ENCODE measurements at places on chromosomes 1 and 21.

- no peak for DNase-seq
Observed at GRCh38 chr1:58065520-58065919, 481.0 kb downstream of the OMA1 start.

DNA sequence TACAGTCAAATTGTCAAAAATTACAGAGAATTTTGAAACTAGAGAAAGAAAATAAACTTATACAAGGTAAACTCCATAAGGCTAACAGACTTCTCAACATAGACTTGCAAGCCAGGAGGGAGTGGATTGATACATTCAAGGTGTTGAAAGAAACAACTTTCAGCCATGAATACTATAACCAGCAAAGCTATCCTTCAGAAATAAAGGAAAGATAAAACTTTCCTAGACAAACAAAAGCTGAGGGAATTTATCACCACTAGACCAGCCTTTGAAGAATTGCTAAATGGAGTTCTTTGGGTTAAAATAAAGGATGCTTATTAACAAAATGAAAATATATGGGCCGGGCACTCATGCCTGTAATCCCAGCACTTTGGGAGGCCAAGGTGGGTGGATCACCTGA is 52.7 kb downstream of the C1orf185 start:
- DNase-seq = no peak

- no peak for DNase-seq
Observed at GRCh38 chr21:33268737-33269441, 2.7 kb downstream of the IL10RB start.

DNA sequence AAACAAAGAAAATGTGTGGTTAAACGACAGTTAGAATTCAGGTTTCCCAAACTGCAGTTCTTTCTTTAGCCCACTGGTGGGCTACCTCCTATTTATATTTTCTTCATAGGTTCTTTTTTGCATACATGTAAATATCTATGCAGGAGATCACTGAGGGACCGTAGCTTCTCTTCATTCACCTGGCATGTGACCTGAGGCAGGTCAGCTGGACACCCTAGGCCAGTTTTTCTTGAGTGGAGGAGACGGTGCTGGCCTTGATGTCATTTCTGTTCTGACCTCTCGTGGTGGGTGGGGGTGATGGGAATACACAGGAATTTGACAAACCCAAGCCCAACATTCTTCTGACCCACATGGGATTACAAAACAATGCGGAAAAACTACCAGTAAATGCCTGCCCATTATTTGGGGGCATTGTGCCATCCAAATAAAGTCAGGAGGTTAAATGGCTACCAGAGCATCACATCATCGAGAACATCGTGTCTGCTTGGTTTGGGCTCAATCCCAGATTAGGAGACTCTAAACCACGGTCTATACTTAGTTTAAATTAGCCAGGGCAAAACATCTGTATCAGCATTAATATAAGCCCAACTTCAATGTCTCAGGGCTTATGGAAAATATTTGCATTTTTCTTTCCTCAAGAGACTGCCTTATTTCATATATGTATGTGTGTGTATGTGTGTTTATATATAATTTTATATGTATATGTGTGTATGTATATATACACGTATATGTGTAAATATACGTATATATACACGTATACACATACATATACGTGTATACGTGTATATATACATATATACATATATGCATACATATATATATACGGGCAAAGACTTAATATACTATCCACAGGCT is 7.4 kb upstream of the IRF2BP2 start:
- DNase-seq = no peak

DNA sequence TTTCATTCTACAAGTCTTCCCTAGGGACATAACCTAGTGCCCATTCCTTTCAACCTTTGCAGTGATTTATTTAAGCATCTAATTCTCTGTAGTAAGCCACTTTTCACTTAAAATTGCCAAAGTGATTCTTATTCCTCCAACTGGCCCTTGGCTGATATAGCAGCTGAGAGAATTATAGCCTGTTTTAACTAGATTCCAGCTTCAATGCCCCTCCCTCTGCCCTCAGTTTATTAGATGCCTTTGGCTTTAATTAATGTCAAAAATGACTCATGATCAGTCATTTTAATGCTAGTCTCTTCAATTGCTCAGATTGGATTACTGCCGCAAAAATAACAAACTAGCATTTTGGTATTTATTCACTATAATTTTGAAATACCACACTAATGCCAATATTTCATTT is 145.4 kb upstream of the KCTD3 start:
- no peak for DNase-seq

GRCh38 chr1:2208309-2209239 is 14.0 kb upstream of the FAAP20 start:
- DNase-seq = no peak

DNA sequence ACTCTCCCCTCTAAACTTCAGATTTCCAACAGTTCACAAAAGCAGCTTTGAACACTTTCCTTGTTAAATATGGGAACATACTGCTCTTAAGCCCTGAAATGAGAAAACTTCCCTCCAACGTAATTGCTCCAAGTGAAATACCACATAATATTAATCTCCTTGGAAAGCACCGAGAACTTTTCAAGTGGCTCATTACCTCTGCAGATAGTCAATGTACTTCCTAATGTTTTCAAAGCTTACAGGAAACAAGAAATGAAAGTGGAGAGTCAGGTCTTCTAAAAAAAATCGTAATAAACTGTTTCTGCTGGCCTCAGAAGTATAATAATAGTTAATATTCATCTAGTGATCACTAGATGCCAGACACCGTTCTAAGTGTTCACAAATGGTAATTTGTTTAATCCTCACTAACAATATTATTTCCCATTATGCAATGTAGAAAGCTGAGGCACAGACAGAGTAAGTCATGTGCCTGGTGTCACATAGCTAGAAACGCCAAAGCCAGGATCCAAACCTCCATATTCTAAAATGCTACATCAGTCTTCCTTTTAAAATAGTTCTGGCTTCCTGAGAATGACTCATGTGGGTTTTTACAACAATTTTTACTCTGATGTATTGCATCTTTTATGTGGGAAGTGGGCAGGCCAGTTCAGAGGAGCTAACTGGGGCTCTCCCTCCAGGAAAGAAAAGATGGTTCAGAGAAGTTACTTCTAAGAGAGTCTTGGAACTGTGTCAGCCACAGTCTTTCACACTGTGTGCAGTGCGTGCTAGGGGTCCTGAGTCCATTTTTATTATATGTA is 177.2 kb downstream of the PLPPR4 start:
- DNase-seq = no peak

DNA sequence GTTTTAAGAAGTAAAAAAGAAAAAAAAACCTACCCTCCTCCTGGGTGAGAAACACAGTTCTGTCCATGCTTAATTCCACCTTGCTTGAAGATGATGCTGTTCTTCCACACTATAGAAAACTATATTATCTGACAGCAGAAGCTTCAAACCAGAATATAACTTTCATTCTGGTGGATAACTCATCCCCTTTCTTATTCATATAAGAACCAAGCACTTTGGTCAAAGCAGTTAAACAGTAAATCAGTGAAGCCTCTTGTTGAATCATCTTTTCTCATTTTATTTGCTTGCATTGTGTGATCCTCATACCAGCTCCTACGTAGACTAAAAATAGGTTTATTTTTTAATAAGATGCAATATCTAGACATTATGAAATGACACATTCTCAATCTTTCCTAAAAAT is 36.7 kb upstream of the PRDX6 start:
- DNase-seq = no peak

- DNase-seq = no peak
Observed at GRCh38 chr1:18927654-18928272, 25.4 kb upstream of the ALDH4A1 start.

- DNase-seq = no peak
Observed at GRCh38 chr1:44223187-44223610, 9.9 kb downstream of the DMAP1 start.

- DNase-seq = no peak
Observed at GRCh38 chr1:163131981-163132380, 62.8 kb downstream of the RGS4 start.

DNA sequence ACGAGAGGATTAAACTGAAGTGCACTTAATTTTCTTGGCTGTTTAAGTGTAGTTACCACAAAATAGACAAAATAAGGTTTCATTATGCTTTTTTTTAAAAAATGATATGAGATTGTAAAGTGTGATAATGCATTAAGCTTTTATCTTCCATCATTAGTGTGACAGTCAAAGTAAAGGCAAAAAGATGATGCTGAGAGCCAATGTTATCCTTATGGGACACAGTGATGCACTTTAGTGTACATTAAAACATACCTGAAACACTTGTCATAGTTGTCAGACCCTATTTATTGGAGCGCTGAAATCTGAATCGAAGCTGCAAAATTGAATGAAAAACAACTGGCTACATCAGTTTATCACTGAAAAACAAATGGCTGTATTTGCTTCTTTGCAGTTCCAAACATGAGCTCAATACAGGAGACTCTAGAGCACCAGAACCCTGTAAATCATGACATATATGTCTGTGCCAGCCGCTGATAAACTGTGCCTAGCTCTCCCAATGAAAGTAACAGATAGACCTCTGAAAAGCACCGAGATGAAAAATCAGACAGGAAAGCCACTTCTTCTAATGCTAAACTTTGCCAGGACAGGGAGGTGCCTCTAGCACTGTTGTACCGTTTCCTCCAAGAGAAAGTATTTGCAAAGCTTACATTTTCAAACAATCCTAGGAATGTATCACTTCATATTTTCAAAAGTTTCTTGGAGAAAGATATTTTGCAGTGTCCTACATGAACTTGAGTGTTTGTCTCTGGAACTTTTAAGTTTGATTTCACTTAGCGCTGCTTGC is 120.7 kb upstream of the TMPRSS15 start:
- DNase-seq = no peak

- no peak for DNase-seq
Observed at GRCh38 chr1:62138029-62138428, 56.6 kb upstream of the L1TD1 start.

GRCh38 chr21:39316729-39317128 is 3.3 kb upstream of the BRWD1 start:
- no peak for DNase-seq

DNA sequence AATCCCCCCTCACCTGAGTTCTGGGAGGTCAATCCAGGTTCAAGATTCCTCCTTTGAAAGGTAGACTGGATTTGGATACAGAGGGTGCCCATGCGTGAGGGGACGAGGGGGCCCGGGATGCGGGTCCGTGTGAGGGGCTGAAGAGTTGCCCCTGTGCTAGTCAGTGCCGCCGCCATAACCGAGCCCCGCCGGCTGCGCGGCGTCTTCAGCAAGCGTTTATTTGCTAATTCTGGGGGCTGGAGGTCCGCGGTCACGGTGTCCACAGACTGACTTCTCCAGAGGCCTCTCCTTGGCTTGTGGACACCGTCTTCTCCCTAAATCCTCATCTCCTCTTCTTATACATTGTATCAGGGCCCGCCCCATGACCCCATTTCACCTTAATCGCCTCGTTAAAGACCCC is 20.9 kb upstream of the SAMD11 start:
- DNase-seq = no peak

GRCh38 chr1:202221911-202222909 is 28.6 kb downstream of the LGR6 start:
- no peak for DNase-seq

- no peak for DNase-seq
Observed at GRCh38 chr1:240320659-240321058, 229.0 kb downstream of the FMN2 start.

GRCh38 chr1:18532390-18533170 is 51.9 kb downstream of the KLHDC7A start:
- no peak for DNase-seq

- no peak for DNase-seq
Observed at GRCh38 chr1:96596226-96596922, 125.2 kb upstream of the PTBP2 start.

DNA sequence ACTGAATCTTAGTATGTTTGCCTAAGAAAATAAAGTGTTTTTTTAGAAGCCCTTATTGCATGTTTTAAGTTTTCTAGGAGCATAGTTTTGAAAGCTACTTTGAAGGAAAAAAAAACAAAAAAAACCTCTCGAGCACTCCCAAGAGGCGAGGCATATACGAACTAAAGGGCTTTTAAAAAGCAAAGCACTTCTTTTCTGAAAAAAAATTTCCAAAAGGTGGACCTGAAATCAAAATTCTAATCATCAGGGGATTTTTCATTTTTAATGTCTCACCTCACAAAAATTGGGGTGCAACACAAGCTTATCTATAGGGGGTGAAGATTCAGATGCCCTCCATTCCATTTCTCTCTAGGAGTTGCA is 594 bp downstream of the GLMN start:
- DNase-seq = no peak

GRCh38 chr1:21280482-21280881 is 9.8 kb downstream of the ECE1 start:
- DNase-seq = no peak

- DNase-seq = no peak
Observed at GRCh38 chr1:205936846-205937586, 6.2 kb downstream of the SLC26A9 start.

Data from activated naive CD4-positive, alpha-beta T cell (primary cell).